Activated CD4-positive, alpha-beta T cell treated with anti-CD3 and anti-CD28 coated beads for 4 hours (primary cell): ENCODE measurements at places on chromosomes 13 and 19.

DNA sequence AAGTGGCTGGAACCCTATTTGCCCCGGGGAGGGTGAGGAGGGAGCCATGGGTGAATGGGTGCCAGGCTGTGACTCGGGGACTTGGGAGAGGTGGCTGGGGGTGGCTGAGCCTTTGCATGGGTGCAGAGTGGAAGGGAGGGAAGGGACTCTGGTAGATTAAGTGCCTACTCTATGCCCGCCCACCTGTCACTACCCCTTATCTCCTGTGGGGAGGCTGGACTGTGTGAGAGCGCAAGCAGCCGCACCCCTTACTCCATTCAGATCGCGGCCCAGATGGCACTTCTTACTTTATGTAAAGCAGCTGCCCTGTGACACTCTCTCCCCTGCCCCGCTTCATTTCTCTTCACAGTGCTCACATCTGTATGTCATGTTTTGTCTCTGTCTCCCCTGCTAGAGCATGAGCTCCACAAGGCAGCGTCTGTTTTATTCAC is 2.9 kb downstream of the KASH5 start:
- no peak for DNase-seq

- DNase-seq: no peak
Measured at GRCh38 chr13:27028683-27029480, 142.7 kb downstream of the USP12 start.

GRCh38 chr13:46756977-46757376 is 40.0 kb downstream of the ESD start:
- no peak for DNase-seq

DNA sequence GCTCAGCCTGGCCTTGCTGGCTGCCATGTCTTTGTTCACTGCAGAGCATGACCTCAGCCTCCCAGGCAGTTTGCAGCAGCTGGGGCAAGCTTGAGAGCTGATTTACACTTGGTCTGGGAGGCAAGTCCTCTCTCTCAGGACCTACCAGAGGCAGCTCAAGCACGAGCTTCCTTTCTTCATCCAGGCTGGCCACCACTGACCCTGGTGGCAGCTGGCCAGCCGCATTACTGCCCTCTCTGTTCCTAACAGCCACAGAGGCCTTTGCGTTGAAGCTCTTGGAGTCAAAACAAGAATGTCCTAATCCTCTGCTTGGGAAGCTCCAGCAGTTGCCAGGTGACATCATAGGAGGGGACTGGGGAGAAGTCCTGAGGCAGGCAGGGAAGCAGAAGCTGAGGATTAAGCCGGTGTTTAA is 85.7 kb downstream of the NUFIP1 start:
- no peak for DNase-seq

DNA sequence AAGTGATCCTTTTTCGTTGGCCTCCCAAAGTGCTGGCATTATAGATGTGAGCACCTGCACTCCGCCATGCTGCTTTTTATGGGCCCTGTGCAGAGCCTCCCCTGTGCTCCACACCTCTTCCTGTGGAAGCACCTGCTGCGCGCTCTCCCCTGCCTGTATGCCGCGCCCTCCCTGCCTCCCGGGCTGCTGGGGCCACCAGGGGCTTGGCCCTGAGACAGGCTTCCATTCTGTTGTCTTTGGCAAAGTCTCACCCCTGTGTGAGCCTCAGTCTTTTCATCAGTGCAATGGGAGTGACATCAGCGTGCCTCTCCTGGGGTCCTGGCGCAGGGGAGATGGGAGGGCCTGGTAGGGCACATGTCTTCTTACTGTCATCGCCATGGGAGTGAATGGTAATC is 1.3 kb downstream of the FAM174C start:
- no peak for DNase-seq

- DNase-seq: no peak
Measured at GRCh38 chr13:49749848-49750247, 42.6 kb downstream of the KPNA3 start.

GRCh38 chr13:27257648-27258253 is 6.4 kb downstream of the RPL21 start:
- no peak for DNase-seq

DNA sequence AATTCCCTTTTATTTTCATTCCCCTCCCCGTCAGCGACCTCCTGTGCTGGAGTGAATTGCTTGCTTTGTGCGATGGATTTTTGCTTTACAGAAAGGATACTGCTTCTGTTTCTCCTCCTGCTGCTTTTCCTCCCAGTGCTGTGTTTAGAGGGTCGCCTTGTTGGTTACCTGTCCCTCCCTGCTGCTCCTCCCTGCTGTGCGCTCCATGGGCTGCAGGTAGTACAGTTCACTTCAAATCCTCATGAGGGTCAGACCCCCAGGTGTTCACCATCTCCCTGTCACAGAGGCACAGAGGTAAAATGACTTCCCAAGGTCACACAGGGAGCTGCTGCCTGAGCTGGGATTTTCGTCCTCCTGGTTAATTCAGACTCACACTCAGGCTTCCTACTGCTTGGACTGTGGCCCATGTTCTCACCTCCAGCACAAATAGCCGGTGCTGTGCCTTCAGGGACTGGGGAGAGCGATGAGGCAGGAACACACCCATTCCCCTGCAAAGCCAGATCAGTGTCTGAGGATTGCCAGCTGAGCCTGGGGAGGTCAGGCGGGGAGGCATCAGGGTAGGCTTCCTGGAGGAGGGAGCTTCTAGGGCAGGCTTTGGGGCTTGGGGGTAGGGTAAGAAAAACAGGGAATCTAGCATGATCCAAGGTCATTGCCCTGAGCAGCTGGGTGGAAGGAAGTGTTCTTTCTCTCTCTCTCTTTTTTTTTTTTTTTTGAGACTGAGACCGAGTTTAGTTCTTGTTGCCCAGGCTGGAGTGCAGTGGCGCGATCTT is 14.4 kb downstream of the BICRA start:
- DNase-seq: no peak

DNA sequence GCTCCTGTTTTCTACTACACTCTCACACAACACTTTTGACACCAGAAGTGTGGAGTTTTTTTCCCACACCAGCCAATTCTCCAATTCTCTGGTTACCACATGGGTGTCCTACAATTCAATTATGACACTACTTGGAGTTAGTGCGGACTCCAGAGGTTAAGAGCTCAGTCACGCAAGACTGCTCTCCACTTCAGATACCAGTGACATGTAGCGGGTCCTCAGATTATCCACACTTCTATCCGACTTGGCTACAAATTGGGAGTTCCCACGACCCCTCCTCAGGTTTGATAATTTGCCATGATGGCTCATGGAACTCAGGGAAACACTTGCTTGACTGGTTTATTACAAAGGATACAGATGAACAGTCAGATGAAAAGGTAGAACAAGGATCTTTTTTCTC is 32.9 kb downstream of the PAN3 start:
- DNase-seq: no peak

DNA sequence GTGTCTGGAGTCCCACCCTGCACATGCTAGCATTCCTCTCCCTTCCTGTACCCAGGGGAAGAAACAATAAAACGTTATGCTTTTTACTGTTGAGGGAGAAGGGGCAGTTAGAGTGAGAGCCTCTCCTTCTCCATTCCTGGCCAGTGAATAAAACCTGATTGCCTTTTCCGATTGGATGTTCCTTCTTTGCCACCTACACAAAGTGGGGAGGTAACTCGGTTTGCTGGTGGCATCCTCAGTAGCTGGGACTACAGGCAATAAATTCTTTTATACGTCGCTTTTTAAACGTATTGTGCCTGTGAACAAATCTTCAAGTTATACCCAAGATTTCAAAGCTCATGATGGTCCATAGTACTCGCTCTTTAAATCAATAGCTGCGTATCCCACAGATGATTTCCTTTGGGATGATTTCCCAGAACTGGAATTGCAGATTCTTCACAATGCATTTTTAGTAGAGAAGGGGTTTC is 660 bp upstream of the MVB12A start:
- no peak for DNase-seq

- DNase-seq: no peak
Measured at GRCh38 chr19:40387155-40387554, 2.8 kb downstream of the HIPK4 start.

- no peak for DNase-seq
Measured at GRCh38 chr13:100825557-100825956, 151.0 kb upstream of the TMTC4 start.

- no peak for DNase-seq
Measured at GRCh38 chr13:65149687-65150086, 2080.4 kb downstream of the PCDH9 start.

GRCh38 chr19:4295972-4296771 is 6.0 kb downstream of the TMIGD2 start:
- no peak for DNase-seq

DNA sequence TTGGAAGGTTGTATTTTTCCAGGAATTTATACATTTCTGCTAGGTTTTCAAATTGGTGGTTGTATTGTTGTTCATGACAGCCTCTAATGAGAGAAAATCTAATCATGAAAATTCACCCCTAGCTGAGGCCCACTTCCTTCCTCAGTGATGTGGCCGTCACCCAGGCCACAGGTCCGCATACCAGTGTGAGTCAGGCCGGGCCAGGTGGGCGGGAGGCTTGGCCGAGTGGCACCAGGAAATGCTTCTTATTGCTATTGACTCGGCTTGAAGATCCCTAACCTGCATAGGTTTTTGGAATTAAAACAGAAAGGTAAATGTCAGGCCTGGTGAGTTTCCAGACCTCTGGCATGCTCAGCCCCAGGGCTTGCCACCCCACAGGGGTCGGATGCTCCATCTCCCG is 88.7 kb downstream of the SCGB2B2 start:
- DNase-seq: no peak

DNA sequence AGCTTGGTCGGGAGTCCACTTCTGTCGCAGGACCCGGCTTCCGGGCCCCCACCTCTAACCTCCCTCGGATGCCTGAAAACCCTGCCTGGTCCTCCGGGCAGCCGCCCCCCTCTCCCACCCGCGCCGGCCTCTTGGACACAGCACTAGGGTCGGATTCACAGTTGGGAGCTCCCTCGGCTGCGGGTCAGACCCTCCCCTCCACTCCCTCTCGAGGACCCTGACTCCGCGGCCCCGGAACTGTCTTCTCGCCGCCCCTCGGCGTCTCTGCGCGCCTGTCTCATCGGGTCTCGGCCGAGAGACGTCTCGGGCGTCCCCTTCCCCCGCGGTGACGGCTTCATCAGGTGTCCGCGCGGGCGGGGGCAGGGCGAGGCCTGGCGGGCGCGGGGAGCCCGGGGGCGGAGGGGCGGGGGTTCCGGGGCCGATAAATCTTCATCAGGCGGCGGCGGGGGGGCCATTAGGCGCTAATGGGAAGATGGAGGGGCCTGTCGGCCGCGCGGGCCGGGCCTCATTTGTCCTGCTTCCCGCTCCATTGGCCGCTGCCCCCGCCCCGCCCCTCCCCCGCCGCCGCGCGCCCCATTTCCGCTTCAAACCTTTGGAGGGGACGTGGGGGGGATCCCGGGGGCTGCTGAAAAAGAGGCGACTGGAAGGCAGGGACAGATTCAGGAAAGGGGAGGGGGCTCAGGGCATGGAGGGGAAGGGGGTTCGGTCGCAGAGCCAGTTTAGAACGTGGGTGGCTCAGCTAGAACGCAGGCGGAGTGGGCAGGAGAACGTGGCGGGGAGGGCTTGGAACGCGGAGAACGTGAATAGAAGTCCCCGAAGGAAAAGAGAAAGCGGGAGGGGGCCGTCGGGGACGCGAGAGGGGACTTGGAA is 11.8 kb upstream of the ERFL start:
- DNase-seq: peak; percentile 67

GRCh38 chr19:46878613-46879375 is 18.0 kb downstream of the ARHGAP35 start:
- DNase-seq: no peak

DNA sequence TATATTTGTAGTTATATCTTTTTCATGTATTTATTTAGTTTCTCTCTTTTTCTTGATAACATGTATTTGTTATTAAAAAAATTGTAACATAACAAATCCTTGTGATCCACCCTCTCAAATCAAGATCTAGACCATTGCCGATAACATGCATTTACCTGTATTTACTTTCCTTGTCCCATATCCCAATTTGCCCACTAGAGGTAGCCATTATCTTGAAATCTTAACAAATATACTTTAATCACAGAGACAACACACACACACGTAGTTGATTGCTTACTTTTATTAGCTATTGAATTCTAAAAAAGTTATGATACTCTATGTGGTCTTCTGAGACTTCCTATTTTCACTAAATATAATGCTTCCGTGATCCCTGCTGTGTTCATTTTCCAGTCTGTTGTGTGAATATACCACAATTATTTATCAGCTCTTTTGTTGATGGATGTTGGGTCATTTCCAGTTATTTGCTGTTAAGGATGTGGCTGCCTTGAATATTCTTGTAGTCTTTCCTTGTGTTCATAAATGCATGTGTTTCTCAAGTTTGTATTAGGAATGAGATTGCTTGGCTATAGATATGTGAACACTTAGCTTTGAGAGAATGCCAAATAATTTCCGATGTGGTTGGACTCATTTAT is 31.3 kb upstream of the ZMYM2 start:
- DNase-seq: no peak

DNA sequence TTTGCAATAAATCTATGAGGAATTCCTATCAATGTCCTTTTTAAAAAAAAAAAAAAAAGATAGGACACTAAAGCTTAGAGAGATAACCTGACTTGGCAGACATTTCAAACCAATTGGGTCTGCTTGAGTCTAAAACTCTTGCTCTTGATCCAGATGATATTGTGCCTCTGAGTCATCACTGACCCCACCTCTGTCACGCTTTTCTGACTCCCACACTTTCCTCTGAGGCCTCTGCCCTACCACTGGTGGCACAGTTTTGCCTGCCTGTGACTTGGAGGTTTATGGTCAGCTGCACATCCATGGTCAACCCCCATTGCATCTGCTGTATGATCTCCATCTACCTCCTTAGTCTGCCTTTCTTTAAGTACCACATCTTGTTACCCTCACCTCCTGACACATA is 328.7 kb downstream of the SPRY2 start:
- no peak for DNase-seq

GRCh38 chr19:342801-343421 is 1.7 kb downstream of the MIER2 start:
- DNase-seq: no peak

DNA sequence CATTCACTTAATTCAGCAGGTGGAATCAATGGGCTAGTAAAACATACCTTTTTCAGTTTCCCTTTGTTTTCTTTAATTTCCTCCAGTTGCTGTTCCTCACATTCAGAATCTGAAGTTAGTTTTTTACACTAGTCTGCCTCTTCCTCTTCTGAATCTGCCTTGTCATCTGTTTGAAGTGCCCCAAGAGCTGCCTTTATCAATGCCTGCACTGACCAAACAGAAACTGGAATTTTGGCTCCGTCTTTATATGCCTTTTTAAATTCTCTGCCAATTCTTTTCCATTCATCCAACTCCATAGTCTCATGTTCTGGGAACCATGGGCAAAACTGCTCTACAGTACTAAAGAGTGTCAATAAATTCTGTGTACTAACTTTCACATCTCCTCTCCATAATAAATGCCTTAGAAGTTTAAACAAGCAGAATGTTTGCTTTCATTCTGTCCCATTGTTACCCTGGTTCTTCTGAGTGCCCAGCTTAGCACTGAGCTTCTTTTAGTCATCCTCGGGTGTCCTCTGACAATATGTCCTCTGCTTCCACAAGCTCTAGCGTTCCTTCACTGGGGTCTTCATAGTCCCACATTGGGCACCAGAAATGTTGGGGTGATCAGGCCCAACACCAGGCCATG is 154.2 kb downstream of the ZNF486 start:
- DNase-seq: no peak

DNA sequence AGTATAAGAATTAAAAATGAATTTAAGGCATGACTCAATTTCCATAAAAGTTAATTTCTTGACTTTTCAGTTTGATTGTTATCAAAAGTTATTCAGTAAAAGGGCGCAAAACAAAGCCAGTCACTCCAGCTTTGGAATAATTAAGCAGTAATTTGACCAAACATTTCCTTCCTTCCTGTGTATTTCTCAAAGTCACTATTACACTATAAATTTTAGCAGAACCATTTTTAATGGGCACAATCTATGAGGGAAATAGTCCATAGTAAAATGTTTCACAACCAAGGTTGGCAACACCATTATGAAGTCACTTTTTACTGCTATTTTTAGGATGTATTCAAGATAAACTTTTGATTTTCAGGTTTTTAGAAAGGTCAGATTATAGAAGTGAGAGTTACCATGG is 91.0 kb downstream of the DACH1 start:
- DNase-seq: no peak
